CD4-positive, alpha-beta T cell treated with Interleukin-10 for 1 hour (primary cell): ENCODE measurements at places on chromosomes 1 and 21.

DNA sequence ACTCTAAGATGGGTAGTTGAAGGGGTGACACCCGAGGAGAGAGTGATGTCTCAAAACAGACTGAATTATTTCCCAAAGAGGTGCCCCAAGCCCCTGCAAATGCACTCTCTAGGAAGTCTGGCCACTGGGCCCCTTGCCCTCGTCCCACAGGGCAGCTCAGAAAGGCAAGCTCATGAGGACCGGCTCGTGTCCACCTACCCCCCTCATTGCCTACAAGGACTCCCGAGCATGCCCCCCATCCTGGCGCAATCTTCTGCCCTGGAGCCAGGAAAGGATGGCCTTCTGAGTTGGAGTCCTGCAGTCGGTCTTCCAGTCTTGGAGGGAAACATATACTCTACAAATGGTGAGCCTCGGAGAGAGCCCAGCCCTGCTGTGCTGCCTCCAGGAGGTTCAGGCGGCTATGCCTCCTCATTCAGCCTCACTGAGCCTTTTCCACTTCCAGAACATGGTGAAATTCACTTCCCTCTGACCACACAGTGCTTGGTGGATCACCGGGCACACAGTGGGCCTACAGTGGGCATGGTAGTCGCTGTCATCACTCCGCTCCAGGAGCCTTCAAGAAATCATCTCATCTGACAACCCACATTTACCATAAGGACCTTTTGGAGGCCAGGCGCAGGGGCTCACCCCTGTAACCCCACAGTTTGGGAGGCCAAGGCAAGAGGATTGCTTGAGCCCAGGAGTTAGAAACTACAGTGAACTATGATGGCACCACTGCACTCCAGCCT is 5.8 kb upstream of the WNT3A start:
- DNase-seq = no peak

DNA sequence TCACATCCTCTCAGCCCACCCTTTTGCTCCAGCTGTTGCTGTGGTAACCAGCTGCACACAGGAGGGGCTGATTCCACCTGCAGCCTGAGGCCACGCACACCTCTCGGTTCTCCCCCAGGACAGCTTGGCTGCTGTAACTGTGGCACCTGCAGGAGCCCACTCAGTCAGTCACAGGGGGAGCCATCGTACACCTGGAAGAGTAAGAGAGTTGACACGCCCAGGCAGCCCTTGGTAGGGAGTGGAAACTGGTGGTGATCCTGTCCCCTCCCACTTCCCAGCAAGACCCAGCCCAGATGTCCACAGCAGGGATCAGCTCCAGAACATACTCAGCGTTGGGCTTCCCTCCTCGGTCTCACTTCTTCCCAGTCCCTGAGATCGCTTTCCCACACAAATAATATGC is 32.2 kb upstream of the BACE2 start:
- no peak for DNase-seq

DNA sequence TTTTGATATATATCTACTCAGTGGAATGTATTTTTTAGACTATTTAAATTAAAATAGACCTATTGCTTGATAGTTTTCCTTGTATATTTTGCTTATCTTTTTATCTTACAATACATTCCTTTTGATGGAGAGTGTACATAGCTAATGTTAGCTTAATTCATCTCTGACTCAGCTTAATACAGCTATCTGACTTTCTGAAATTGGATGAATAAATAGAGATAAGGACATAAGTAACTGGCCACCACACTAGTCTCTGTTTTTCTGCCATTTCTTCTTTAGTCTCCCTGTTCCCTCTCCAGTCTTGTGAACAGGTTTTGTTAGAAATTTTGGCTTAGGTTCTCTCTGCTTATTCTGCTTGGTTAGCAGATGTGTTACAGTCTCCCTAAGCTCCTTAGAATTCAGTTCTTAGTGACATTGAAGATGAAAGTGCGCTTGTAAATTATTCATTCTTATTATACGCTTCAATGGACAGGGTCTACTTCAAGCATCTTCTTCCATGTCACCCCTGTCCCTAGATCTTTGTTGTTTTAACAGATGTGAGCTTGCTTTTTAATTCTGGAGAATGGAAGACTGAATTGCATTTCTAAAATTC is 59.6 kb downstream of the XPR1 start:
- no peak for DNase-seq

- DNase-seq = no peak
Measured at GRCh38 chr1:168719306-168720111, 9.5 kb downstream of the DPT start.

DNA sequence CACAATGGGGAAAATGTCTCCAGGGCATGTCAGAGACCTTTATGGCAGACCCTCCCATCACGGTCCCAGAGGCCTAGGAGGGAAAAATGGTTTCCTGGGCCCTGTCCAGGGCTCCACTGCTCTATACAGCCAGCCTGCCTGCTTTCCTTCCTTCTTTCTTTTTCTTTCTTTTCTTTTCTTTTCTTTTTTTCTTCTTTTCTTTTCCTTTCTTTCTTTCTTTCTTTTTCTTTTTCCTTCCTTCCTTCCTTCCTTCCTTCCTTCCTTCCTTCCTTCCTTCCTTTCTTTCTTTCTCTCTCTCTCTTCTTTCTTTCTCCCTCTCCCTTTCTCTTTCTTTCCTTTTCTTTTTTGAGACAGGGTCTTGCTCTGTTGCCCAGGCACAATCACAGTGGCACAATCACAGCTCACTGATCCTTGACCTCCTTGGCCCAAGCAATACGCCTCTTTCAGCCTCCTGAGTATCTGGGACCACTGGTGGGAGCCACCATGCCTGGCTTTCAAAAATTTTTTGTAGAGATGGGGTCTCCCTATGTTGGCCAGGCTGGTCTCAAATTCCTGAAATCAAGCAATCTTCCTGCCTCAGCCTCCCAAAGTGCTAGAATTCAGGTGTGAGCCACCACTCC is 106.9 kb downstream of the BACH1 start:
- DNase-seq = no peak

GRCh38 chr1:12448746-12449177 is 169.2 kb downstream of the DHRS3 start:
- no peak for DNase-seq

- DNase-seq = no peak
Measured at GRCh38 chr1:109468903-109469302, 2.6 kb downstream of the SYPL2 start.

- DNase-seq = peak; percentile 53
Measured at GRCh38 chr1:174258148-174258550, 98.8 kb downstream of the RABGAP1L start.

DNA sequence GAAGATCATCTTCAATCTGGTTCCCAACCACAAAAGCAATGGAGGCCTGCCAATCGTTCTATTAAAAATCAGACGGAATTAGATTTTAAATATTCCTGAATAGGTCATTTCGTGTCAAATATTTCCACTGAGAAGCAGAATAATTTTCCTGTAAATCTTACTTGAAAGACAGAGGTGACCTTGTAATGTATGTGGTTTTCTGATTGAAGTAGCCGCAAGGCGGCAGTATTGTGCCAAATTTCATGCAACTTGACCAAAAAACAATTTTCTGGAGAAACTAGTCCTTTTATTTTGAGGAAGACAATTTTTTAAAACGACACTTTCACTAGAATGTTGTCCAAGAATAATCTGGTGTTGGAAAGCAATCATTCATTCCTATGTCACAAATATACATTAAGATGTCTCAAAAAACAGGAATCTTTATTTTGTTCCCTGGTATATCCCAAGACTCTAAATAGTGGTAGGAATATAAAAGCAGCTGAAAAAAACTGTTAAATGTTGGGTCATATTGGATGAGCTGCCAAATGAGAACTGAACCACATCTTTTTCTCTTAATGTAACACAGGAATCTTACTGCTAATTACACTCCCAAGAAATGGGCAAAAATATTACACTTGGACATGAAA is 33.6 kb downstream of the SPAG17 start:
- DNase-seq = peak; percentile 4

GRCh38 chr1:39297551-39297950 is 93.1 kb downstream of the MACF1 start:
- no peak for DNase-seq

DNA sequence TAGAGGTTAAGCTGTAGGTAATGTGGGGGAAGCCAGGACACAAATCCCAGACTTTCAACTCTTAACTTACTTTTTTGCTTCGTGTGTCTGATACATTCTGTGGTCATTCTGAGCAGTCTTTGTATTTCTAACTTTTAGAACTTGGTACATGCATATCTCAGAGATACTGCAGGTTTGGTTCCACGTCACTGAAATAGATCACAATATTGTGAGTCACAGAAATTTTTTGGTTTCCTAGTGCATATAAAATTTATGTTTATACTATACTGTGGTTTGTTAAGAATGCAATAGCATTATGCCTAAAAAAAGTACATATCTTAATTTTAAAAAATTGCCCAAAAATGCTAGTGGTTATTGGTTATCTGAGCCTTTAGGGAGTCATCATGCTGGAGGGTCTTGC is 3.2 kb downstream of the URB2 start:
- no peak for DNase-seq

DNA sequence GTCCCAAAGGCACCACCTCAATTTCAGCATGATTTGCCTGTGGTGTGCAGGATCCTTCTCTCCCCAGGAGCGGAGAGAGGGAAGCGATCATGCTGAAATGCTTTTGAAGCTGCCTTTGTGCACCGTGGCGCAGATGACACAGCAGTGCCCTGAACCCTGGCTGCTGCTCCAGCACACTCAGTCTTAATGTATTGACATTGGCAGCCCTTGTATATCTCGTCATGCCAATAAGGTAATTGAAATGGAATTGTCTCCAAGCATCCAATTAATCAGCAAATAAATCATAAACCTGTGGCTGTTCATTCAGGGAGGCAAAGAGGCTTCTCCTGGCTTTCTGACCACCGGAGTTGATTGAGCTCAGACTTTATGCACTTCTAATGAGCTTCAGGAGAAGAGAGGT is 139.8 kb downstream of the KAZN start:
- no peak for DNase-seq

DNA sequence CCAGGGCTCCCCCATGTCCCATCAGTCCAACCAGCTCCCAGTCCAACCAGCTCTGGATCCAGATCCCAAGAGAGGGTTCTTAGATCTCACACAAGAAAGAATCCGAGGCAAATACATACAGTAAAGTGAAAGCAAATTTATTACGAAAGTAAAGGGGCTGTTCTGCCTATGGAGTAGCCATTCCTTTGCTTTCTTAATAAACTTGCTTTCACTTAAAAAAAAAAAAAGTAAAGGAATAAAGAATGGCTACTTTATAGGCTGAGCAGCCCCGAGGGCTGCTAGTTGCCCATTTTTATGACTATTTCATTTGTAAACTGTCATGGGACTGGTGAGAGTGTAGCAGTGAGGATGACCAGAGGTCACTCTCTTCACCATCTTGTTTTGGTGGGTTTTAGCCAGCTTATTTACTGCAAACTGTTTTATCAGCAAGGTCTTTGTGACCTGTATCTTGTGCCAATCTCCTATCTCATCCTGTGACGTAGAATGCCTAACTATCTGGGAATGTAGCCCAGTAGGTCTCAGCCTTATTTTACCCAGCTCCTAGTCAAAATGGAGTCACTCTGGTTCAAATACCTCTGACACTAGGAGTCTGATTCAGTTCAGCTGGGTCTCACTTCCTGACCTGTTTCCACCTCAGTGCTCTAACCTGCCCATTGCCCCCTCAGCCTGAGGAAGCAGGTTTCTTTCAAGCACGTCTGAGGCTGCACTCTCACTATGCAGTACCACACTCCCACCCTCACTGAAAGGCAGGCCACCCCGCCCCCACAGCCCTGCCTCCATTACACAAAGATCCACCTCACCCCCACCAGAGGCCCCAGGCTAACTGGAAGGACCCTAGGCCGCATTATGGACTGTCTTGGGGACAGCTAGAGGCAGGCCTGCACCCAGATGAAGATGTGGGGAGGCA is 26.5 kb upstream of the ATP2B4 start:
- no peak for DNase-seq

DNA sequence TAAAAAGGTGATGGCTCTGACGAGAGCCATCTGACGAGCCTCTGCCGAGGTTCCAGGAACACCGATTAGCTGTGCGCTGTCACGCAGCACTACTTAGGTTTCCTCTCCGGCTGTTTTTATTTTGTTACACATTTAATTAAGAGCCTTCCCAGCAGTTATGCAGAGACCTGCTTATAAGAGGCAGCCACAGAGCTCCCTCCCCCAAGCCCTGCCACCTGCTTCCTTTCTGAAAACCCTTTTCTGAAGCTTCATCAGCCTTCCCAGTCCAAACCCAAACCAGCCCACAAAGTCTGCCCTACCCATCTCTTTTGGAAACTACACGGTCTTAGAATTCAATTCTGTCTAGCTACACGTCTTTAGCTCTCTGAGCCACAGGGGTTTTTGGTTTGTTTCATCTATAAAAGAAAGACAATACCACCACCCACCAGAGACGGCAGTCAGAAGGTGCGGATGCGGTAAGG is 49.1 kb downstream of the ERI3 start:
- DNase-seq = peak; percentile 7

GRCh38 chr1:223878598-223879325 is 33.0 kb upstream of the TP53BP2 start:
- DNase-seq = no peak

DNA sequence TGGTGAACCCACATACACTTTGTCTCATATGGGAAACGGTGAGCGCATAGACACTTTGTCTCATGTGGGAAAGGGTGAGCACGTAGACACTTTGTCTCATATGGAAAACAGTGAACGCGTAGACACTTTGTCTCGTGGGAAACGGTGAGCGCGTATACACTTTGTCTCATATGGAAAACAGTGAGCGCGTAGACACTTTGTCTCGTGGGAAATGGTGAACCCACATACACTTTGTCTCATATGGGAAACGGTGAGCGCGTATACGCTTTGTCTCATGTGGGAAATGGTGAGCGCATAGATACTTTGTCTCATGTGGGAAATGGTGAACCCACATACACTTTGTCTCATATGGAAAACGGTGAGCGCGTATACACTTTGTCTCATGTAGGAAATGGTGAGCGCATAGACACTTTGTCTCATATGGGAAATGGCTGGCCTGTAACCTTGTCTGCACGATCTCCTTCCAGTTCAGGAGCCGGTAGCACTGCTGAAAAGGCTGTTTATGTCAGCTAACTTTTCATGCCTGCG is 50.7 kb upstream of the TRAPPC10 start:
- DNase-seq = no peak

DNA sequence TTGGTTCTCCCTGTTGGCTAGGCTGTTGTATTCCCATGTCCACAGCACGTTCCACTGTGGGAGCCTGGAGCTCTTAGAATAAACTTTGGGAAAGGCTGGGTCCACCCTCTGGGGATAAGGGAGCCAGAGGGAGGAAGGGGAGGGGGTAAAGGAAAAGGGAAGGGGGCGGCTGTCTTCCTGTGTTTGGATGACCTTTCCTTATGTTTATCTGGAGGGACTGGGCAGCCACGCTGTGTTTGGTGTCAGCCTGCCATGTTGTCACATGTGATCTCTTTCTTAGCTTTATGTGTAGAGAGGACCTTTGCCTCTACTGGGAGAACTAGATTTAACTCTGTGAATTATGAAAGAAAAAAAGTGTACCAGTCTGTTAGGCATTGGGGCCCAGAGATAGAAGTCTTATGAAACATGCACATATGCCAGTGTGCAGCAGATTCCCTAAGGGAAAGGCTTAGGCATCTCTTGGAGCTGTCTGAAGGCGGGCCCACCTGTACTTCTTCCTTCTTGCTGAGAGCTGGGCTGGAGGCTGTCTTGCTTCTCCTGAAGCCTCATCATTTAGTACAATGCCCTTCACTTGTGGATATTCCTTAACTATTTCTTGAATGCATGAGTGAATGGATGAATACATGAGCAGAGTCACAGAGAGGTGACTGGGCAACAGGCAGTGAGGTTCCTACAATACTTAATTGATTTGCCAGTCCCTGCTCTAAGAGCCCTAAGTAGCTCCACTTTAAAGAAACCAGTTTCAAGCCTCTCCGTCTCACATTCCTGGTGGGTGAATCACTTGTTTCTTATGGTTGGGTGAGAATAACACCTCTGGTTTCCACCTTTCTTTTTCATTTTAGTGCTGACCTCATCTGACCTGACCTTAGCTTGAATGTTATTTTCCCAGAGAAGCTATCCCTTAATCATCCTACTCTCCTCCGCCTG is 62.5 kb upstream of the ARHGAP29 start:
- no peak for DNase-seq
